ENCODE measurements at places on chromosomes 12 and 14.

DNA sequence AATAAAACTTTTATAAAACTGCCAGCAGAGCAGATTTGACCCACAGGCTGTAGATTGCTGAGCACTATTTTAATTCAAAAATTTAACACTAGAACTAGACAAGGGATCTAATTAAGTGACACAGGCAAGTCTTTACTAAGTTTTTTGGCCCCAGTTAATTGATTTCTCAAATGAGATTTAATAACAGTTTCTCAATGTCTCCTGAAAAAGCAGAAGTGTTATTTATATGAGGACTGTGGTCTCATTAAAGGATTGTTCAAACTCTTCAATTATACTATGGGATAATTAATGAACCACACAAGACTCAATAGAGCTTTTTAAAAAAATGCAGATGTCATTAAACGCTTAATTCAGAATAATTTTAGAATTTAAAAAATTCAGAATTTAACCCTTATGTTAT is 1.9 kb downstream of the HEATR5A start:
- no peak for DNase-seq

GRCh38 chr12:95304673-95305198 is 87.1 kb downstream of the VEZT start:
- no peak for DNase-seq

DNA sequence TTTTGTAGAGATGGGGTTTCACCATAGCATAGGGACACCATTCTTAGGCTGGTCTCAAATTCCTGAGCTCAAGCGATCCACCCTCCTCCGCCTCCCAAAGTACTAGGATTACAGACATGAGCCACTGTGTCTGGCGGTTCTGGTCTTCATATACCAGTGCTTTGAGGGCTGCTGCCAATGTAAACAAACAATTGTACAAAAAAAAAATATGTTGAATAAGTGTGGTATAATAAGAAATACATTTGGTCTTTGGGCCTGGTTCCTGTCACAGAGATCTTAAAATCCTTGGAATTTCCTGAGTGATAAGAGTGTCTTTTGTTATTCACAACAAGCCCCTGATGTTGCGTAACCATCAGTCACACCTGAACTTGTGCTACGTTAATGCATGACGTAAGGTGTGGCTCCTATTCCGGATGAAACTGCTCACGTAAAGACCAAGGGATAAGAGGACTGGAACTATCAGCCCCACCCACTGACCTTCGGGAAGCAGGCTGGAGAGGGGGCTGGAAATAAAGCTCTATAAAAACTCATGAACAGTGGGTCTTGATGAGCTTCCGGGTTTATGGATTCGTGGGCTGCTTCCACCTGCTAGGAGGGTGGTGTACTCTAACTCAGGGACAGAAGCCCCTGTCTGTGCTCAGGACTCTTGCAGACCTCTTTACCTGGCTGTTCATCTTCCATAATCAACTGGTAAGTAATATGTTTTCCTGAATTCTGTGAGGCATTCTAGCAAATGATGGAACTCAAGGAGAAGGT is 16.5 kb upstream of the RIMKLB start:
- DNase-seq, result no peak

DNA sequence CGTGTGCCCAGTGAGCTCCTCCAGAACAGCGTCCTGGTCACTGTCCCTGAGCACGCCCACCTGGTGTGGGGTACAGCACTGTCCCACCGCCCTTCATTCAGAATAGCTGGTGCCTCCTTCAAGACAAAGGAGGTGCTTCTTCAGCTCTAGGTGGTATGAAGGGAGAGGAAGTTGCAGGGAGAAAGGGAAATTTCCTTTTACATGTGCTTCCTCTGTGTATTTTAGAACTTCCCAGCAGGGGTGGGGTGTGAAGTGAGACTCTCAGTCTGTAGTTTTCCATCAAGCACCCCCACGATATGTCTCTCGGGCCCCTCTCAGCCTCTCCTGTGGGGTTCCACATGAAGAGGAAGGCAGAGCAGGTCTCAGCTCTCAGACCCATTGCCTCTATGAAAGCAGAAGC is 1.2 kb upstream of the SLC6A12 start:
- DNase-seq, result no peak

DNA sequence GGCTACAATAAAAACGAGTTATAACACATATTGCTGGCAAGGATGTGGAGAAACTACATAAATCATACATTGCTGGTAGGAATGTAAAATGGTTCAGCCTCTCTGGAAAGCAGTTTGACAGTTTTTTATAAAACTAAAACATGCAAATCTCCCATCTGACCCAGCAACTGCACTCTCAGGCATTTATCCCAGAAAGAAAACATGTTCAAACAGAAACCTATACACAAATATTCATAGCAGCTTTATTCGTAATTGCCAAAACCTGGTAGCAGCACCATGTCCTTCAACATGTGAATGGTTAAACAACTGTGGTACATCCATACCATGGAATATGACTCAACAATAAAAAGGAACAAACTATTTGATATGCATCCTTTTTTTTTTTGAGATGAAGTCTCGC is 10.1 kb upstream of the TMCC3 start:
- no peak for DNase-seq

GRCh38 chr12:117571321-117571720 is 209.9 kb upstream of the NOS1 start:
- no peak for DNase-seq

- no peak for DNase-seq
Observed at GRCh38 chr12:54217774-54218241, 29.0 kb upstream of the SMUG1 start.

DNA sequence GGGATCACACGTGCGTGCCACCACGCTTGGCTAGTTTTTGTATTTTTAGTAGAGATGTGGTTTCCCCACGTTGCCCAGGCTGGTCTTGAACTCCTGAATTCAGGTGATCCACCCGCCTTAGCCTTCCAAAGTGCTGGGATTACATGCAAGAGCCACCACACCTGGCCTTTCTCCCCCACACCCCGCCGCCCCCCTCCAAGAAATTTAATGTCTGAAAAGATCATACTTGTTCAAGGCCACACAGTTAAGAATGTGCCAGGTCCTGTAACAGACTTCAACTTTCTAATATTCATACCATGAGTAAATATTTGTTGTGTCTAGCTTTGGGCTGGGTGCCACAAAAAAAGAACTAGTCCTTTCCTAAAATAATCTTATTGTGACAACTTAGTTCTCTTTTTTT is 9.1 kb downstream of the GATC start:
- no peak for DNase-seq

DNA sequence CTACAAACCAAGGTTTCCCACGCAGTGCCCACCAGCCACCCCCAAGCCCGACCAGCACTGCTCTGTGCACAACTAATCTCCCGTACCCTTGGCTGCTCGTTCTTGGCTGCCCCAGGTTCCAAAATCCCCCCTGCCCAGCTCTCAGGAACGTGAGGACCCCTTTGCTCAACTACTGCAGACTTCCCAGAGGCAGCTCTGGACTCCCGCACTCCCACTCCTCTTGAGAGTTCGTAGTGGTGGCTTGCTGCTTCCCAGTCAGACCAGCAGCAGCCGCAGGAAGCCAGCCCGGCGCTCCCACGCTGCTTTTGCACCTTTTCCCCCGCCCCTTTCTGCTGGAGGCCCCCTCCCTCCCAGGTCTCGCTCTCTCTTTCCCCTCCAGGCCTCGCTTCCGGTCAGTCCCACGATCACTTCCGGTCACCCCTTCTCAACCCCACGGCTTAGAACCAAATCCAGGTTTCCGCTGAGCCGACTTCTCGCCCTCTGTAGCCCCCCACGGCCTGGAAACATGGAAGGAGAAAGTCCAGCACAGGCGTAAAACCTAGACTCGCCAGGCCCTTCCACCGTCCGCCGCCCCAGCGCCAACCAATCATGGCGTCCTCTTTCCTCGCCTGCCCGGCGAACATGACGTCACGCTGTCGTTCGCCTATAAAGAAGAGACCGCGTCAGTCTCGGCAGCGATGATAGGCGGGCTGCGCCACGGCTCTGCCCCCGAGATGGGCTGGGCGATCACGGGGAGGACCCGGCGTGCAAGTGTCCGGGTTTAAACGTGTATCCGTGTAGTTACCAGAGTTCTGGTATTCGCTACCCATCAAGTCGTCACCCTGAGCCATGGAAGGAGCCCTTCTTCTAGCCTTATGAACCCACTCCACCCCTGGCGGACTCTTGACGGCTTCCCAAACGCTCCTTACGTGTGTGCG is at the start of gene TFCP2:
TSS of gene TFCP2 (minus strand) at position 621 of the 917 bp plus-strand sequence. CDS start 713 bp downstream, outside the sequence.
- peak; percentile 90 for DNase-seq

- DNase-seq, result no peak
Observed at GRCh38 chr14:58833634-58834378, 196.0 kb downstream of the DACT1 start.

GRCh38 chr14:24311837-24312615 is 724 bp downstream of the LTB4R start:
- DNase-seq, result no peak

Data from stimulated activated CD4-positive, alpha-beta T cell treated with anti-CD3 and anti-CD28 coated beads, Interleukin-1b, Interleukin-23, amount 100 ng/mL, for 24 hours (primary cell).